Left renal cortex interstitium (tissue), 4 donors: ENCODE measurements at places on chromosomes 6 and 20.
A peak's percentile ranks its signal among the peaks of the same experiment; 100 is the strongest.

- no peak for DNase-seq
Measured at GRCh38 chr6:133761706-133762105, 127.2 kb upstream of the TCF21 start.

DNA sequence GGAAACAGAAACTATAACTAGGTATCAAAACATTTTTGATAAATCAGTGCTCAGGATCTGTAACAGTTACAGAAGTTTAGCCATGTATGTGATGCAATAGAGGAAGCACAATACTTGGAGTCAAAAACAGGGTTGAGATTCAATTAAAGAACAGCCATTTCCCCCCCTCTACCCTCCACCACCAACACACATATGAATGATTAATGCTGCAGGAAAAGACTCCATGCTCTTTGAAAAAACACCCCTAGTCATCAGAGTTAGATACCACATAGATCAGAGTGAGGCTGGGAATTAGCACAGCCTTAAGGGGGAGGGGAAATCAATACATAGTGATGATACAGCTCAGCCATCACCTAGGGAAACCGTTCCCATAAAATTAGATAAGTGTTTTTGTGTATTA lies 108.9 kb upstream of the EMILIN3 start:
- DNase-seq, result no peak

DNA sequence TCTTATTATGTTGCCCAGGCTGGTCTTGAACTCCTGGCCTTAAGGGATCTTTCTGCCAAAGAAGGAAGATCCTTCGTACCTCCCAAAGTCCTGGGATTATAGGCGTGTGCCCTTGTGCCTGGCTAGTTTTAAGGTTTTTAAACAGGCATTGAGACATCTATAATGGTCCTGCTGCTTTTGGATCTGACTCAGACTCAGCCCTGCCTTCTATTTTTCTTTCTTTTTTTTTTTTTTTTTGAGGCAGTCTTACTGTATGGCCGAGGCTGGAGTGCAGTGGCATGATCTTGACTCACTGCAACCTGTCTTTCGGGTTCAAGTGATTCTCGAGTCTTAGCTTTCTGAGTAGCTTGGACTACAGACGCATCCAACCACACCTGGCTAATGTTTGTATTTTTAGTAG lies 73.7 kb downstream of the PHF20 start:
- DNase-seq, result no peak

- DNase-seq, result no peak
Measured at GRCh38 chr6:107691062-107691751, 132.9 kb downstream of the SCML4 start.

DNA sequence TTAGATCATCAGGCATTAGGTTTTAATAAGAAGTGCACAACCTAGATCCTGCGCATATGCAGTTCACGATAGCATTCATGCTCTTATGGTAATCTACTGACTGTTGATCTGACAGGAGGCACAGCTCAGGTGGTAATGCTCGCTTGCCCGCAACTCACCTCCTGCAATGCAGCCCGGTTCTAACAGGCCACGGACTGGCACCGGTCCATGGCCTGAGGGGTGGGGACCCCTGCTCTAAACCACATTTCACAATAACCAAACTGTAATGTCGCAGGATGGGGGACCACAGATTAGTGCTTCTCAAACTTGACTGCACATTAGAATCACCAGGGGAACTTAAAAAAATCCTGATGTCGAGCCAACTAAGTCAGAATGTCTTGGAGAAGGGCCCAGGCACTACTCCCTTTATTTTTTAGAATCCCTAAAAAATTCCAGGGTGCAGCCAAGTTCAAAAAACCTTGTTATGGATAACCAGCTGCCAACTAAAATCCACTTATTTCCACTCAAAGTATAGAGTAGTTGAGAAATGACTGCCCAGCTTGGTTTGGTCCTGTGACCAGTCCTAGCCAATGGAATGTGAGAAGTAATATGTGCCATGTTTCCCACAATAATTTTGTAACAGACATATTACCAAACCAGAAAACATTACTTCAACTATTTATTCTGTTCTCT lies 3.1 kb downstream of the SHPRH start:
- no peak for DNase-seq

GRCh38 chr6:24980507-24981385 lies 45.0 kb upstream of the RIPOR2 start:
- DNase-seq, result no peak

- DNase-seq, result no peak
Measured at GRCh38 chr20:19932170-19932667, 84.9 kb upstream of the NAA20 start.

DNA sequence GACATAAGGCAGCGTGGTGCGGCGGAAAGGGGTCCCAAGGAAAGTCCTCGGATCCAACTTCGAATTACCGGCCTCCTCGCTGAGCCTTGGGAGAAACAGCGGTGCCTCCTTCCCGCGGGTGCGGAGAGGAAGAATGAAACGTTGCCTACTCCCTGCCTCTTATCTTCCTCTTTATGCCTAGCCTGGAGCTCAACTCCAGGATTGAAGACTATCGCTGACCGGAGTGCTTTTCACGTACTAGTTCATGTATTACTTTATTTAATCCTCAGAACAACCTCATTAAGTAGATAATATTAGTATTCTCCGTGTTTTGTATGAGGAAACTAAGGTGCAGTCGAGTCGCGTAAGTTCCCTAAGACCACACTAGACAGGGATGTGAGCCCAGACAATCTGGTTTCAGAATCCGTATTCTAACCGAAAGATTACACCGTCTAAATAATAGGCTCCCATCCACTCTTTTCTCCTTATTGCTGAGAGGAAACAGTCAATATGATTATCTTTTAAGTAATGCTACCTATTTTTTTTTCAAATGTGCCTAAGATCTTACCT lies 793 bp upstream of the PDSS2 start:
- no peak for DNase-seq

GRCh38 chr6:75611011-75611701 lies 9.5 kb downstream of the SENP6 start:
- DNase-seq, result no peak

GRCh38 chr6:57162516-57162915 lies 9.6 kb upstream of the BAG2 start:
- DNase-seq, result no peak

DNA sequence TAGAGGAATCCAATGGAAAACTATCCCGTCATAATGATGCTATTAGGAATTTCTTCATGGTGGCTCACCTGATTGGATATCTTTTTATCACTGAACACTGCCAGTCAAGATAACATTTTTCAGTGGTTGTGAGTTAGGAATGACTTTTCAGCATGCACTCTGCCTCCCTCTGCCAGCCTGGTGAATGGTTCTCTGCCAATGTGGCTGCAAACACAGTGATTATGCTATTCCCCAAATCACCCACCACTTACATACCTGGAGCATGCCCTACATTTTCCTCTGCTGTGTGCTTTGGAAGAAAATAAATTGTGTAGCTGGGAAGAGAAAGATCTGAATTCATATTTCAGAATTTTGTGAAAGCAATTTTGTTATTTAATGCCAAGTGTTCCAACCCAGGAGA lies 102.6 kb upstream of the LAMP5 start:
- DNase-seq, result no peak

- peak; percentile 65 for DNase-seq
Measured at GRCh38 chr6:5851261-5851757, 155.4 kb downstream of the NRN1 start.

- DNase-seq, result peak; percentile 5
Measured at GRCh38 chr20:33211817-33212424, 5.2 kb upstream of the BPIFA3 start.

DNA sequence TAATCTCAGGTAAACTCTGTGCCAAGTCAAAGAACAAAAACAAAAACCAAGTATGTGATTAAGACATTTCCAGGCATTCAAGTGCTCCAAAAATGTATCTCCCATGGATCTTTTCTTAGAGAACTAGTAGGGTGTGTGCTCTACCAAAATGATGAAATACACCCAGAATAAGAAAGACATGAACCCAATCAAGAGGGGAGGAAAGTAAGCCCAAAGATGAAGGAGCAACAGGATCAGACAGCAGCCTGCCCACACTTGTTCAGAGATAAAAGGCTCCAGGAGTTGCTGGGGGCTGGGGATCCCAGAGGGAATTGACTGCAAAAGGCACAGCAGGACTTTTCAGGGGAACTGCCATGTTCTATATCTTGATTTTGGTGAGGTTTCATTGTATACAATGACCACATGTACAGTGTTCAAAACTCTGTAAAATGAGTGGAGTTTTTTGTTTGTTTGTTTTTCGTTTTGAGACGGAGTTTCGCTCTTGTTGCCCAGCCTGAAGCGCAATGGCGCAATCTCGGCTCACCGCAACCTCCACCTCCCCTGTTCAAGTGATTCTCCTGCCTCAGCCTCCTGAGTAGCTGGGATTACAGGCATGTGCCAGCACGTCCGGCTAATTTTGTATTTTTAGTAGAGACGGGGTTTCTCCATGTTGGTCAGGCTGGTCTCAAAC lies 24.4 kb downstream of the GCM1 start:
- no peak for DNase-seq

DNA sequence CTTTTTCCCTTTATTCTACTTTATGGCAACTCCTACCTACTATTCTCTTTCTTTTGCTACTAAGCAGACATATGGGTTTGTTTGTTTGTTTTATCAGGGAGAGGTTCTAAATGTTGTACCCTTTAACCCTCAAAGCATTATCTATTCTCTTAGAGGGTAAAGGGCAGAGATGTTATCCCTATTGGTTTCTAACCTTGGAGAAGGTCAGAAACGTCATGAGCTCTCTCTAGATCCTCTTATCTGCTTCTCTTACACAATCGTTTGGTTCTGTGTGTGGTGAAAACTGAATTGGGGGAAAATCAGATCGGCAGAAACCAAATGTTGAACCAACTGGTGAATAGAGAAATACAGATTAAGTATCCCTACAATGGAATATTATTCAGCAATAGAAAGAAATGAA lies 6.4 kb upstream of the MPC1 start:
- no peak for DNase-seq

DNA sequence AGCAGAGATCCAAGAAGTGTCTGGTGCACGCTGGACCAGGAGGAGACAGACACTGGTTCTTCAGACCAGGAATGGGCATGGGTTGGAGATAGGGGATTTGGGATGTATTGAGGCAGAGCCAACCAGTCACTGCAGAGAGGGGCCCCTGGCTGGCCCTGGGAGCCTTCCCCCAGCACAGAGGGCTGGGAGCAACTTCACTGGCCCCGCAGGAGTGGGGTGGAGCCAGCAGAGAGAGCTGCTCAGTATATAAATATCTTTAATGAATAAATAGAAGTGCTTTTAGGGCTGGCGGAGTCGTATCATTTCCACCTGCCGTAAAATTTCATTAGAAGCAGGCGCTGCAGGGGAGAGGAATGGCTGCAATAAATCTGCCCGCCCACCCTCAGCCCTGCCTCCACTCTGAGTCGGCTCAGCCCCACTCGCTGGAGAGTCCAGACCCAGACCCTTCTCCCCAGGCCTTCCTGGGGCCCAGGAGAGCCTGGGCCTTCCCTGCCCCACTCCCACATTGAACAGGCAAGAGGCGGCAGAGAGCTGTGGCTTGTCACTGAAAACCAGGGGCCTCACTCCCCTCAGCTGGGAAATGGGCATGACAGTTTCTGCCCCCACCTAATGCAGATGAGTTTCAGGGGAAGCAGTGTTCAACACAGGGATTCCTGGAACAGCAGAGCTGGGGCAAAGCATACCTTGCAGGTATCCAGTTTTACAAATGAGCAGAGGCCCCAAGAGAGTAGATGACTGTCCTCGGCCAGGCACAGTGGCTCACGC lies 23.9 kb upstream of the VSTM2L start:
- DNase-seq, result no peak

DNA sequence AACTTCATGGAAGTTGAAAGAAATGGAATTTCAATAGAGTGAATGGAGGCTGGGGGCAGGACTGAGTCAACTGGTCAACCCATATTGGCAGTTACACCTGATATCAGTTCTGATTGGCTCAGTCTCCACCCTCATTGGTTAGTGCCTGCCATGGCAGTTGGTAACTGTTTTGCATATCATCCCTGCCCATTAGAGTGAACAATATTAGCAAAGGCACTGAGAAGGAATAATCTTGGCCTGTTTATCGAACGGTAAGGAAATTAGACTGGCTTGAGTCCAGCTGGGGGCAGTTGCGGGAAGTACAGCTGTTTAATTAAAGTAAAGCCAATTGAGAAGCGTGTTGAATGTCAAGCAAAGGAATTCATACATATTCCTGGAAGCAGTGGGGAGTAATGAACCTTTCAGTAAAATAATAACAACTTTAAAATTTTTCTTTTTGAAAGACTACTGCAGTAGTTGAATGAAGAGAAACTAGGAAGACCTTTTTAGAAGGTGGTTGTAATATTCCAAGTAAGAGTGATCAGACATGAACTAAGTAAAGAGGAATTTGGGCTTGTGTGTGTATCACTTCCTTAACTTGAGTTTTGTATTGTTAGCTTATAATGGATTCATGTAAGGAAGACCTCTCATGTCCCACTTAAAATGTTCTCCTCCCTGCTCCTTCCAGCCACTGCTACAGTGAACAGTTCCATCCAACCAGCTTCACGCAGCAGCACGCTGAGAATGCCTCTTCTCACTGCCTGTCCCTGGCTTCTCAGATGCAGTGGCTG lies 17.2 kb upstream of the FAM50B start:
- DNase-seq, result no peak

DNA sequence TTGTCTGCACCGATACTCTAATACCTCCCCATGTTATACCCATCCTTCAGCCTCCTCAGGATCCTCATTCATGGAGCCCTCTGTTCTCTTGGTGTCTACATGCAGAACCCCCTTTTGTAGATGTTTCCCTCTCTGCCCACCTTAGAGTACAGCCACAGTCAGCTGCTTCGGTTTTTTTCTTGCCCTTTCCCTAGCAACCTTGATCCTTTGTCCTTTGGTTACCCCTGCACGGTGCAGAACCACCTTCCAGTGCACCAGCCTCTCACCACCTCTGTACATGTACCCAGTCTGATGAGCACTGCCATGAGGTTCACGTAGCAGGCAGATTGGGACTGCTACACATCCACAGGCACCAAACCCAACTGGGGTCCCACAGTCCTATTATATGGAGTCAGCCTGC lies 7.3 kb downstream of the VPS16 start:
- DNase-seq, result no peak

DNA sequence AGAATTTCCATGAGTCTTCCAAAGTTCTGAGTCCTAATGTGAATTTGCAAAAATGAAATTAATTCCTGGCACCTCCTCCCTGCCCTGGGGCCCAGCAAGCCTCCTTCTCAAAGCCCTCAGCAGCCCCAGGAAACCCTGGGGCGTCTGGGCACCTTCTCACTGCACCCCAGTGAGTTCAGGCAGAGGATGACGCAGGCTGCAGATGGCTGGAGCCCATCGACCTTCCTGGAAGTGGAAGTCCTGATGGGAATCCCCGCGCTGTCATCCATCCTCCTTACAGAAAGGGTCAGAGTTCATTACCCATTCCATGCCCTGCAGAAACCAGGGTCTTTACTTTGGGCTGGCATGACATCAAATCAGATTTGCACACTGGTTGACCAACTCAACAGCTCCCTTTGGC lies 31.6 kb downstream of the DLL1 start:
- no peak for DNase-seq

DNA sequence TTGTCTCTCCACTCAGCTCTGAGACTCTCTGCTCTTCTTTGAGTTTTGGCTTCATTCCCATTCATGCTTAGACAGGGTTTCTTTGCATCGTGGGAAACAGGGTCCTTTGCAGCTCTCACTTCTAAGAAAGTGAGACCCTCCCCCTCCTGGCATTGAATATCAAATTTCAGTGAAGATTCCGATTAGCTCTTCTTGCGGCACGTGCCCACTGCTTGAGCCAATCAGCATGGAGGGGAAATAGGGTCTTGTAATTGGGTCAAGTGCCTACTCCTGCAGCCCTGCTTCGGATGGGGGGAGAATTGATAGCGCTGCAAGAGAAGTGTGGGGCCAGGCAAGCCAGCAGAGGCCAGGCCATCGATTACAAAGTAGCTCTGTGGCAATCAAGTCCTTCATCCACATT lies 69.6 kb downstream of the TFAP2C start:
- no peak for DNase-seq
